GM06990 (cell line): ENCODE measurements at places on chromosomes 11 and 22.

DNA sequence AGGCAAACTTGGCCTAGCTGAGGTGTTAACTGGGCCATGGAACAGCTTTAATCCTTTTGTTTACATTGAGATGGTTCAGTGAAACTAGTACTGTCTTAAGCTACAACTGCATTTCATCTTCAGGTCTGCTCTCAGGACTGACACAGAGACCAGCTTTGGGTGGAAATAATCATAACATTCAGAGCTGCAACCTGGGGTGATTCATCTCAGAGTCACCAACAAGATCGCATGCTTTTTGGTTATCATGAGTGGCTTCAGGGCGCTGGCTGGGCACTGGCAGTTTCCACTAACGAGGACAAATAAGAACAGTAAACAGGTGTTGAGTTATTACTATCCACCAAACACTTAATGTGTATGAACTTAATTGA is 60.9 kb upstream of the PAX6 start:
- no peak for DNase-seq

GRCh38 chr11:102654761-102655160 is 29.6 kb upstream of the MMP20 start:
- DNase-seq: no peak

GRCh38 chr11:33989461-33989860 is 62.1 kb upstream of the CAPRIN1 start:
- no peak for DNase-seq

DNA sequence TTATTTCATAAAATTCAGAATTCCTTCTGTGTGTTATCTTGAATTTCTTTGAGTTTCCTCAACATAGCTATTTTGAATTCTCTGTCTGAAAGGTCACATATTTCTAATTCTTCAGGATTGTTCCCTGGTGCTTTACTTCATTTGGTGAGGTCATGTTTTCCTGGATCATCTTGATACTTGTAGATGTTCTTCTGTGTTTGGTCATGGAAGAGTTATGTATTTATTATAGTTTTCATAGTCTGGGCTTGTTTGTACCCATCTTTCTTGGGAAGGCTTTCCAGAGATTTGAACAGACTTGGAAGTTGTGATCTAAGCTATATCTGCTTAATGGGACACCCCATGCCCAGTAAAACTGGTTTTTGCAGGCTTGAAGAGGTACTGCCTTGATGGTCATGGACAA is 149.6 kb downstream of the METTL15 start:
- no peak for DNase-seq

GRCh38 chr11:131713529-131714134 is 343.2 kb downstream of the NTM start:
- no peak for DNase-seq

DNA sequence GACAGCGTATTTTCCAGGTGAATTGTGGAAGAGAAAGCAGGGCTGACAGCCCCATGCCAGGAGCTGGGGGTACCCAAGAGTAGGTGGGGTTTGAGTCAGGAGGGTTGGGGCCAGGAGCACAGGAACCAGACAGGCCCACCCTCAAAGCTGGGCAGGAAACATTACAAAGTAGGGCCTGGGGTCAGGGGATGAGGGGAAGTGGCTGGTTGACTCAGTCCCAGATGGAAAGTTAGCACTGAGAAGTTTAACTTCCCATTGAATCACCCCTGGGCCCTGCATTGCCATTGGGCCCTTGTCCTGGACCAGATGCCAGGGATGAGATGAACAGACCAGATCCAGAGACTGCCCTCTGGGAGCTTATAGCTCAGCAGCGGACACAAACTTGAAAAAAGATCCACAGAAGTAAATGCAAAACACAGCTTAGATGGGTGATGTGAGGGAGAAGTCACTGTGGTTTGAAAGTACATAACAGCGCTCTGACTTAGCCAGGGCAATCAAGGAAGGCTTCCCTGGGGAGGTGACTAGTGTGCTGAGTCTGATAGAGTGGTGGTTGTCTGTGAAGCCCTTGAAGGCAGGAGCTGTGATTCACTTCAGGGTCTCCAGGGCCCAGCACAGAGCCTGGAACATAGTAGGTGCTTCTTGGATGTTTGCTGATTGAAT is 2.2 kb downstream of the MAFF start:
- no peak for DNase-seq

DNA sequence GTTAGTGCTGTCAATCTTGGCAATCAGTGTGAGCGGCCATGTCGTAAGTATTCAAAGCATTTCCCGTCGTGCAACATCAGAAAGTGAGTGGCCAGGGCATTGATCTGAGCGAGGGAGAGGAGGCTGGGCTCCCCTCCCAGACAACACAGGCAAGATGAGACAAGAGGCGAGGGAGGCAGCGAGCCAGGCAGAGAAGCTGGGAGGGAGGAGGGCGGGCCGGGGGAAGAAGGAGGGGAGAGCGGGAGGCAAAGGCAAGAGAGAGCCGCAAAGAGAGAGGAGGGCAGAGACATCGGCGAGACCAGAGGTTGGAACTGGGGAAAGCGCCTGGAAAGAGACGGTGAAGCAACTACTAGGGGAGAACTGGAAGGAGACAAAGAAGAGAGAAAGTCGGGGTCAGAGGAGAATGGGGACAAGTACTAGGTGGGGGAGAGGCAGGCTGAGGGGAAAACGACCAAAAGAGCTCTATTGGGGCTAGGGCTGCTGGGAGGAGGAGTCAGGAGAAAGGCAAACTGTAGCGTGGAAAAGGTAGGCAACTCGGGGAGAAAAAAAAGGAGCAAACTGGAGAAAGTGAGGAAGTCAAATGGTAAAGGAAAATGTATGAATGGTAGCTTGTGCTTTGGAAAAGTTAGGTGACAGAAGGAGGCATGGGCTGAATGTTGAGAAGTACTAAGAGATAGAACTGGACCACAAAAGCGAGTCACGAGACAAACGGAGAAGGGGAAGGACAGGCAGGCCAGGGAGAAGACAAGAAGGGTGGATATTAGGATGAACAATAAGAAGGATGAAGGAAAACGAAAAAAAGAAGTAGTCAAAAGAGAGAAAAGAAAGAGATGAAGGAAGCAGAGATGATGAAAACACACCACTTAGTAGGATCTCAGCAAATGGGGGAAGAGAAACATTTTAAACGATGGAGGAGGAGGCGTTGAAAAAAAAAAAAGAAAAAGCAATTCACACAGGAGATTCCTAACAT is 130.5 kb upstream of the C11orf58 start:
- DNase-seq: no peak

GRCh38 chr11:116543911-116544475 is 228.8 kb downstream of the BUD13 start:
- DNase-seq: no peak

- DNase-seq: no peak
Measured at GRCh38 chr22:23106906-23107367, 34.9 kb downstream of the RSPH14 start.

DNA sequence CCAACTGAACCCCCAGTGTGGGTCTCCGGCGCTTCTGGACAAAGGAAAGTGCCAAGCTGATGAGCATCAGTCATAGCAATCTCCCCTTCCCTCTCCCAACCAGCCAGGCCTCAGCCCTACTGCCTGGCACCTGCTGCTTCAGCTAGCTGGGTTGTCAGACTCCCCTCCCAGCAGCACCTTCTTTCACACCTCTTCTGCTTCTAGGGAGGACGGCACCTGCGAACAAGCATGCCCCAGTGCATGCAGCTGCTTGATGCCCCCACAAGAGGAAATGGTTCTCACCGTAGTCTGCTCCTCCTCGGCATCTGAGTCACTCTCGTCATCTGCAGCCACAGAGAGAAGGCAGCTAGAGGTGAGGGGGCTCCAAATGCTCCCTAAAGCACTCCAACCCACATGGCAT is 25.4 kb downstream of the THOC5 start:
- no peak for DNase-seq

GRCh38 chr11:83836065-83836464 is 549.9 kb upstream of the CCDC90B start:
- no peak for DNase-seq

GRCh38 chr22:23398701-23399366 is 181.3 kb downstream of the IGLL1 start:
- no peak for DNase-seq

GRCh38 chr22:42022162-42022847 is 23.7 kb downstream of the WBP2NL start:
- no peak for DNase-seq

DNA sequence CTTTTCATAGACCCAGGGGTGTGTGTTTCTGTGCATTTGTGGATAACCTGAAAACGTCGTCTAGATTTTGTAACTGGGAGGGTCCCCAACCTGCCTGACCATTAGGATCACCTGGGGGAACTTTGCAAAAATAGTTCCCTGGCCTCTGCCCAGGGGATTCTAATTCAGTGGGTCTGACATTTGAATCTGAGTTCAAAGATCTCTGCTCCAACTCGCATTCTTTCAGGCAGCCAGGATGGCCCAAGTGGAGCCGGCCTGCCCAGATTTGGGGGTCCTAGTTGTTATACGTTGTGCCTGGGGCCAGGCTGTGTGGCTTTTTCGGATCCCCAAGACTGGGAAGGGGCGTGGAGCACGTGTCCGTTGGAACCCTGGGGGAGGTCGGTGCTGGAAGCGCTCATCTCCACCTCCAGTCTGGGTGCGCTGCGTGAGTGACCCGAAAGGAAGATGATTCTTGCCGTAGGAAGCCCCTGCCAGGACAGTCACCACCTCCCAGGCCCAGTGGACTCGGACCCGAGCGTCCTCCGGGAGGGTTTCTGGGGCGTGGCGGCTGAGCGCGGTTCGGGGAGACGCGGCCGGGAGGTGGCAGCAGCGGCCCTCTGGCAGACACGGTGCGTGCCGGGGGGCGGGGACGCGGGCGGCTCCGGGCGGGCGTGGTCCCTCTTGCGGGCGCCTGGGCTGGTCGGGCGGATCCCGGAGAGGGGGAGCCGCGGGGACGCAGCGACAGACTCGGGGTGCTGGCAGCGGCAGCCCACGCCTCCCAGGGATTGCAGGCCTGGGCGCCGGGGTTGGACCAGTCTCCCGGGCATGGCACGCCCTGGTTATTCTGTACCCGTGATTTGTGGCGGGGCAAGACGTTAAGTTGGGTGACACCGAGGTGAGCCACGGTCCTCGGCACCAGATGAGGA is 29.2 kb upstream of the PLET1 start:
- peak; percentile 69 for DNase-seq

- DNase-seq: no peak
Measured at GRCh38 chr11:48011102-48011797, 30.9 kb downstream of the PTPRJ start.

- no peak for DNase-seq
Measured at GRCh38 chr11:2537896-2538724, 93.3 kb downstream of the KCNQ1 start.

GRCh38 chr11:65309006-65309405 is 5.7 kb upstream of the CDC42EP2 start:
- no peak for DNase-seq

DNA sequence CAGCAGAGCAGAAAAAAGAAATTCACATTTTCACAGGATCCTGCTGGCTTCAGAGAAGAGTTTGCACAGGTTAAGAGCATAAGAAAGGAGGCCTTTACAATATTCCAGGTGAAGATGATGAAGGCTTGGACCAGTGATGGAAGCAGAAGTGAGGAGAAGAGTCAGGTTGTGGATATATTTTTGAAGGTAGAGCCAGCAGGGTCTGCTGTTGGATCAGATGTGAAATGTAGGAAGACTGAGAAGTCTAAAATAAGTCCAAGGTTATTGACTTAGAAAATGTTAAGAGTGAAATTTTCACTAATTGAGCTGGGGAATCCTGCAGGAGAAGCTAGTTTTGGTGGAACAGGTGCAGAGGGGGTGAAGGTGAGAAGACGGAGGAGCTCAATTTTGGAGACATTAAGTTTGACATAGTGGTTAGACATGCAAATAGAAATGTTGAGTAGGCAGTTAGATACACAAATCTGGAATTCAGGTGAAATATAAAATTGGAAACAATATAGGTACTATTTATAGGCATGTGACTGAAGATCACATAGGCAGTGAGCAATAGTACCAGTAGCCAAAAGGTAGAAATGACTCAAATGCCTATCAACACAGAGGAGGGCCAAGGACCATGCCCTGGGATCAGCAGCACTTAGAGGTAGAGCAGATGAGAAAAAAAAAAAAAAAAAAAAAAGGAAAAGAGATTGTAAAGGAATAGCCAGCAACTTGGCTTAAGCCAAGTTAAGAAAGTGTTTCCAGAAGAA is 252.0 kb downstream of the AASDHPPT start:
- DNase-seq: no peak

- DNase-seq: no peak
Measured at GRCh38 chr22:36154423-36154945, 6.1 kb downstream of the APOL3 start.

- no peak for DNase-seq
Measured at GRCh38 chr11:12560362-12560761, 113.9 kb upstream of the TEAD1 start.

DNA sequence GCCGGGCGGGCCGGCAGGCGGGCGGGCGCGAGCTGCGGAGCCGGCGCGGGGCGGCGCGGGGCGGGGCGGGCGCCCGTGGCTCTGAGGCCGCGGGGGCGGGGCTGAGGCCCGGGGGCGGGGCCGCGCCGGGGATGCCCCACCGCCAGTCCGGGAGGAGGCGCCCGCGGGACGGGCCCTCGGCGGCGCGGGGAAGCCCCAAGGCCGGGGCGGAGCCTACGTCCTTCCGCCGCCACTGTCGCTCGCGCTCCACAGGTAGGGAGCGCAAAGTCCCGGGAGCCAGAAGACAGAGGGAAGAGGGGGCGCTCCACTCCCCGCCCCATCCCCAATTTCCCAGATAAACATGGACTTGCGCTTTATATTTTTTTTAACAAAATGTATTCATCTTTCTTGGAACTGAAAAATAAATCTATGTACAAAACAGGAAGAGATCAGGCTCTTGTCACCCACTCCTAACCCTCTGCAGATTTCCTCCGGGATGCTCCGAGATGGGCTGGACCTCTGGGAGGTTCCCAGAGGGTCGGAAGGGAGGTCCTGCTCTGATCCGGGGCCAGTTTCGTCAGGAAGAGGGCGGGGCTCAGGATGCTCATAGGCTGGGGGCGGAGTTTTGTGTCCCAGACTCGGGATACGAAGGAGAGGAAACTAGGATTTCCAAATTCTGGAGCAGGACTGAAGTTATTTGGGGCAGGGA is at the start of gene MAP4K2:
TSS of gene MAP4K2 (minus strand) at position 57 of the 688 bp plus-strand sequence. CDS start 65 bp downstream, outside the sequence.
- DNase-seq: peak; percentile 86

GRCh38 chr11:9616858-9617257 is 43.4 kb downstream of the WEE1 start:
- no peak for DNase-seq

- DNase-seq: no peak
Measured at GRCh38 chr22:50063589-50064393, 5.7 kb upstream of the TTLL8 start.

DNA sequence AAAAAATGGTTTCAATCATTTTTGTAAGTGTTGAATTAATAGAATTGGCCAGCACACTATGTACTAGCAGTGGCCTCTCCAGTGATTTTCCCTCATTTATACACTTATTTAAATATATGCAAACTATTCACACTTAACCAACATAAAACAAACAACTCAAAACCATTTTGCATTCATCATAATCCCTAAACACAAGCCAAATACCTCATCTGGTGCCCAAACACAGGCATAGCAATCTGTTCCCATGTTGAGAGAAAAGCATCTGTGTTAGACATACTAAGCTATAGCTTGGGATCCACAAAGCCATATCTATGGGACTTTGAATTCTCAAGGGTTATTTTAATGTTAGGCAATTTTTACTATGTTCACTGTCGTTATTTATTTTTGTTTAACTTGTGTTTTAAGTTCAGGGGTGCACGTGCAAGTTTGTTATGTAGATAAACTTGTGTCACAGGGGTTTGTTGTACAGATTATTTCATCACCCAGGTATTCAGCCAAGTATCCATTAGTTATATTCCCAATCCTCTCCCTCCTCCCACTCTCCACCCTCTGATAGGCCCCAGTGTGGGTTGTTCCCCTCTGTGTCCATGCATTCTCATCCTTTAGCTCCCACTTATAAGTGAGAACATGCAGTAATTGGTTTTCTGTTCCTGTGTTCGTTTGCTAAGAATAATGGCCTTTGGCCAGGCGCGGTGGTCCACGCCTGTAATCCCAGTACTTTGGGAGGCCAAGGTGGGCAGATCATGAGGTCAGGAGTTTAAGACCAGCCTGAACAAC is 31.0 kb upstream of the RCN1 start:
- no peak for DNase-seq
